ENCODE measurements at places on chromosomes 7 and 10. TPM values are rescaled to one million over a fixed set of nuclear protein-coding genes. Genes with fewer than 3 reads are reported as not detected.

Gene FAM131B
- total RNA-seq: 28.8 TPM

Gene SEMA3C
- 3.1 TPM for total RNA-seq

Gene GOLGA7B
- total RNA-seq: 0.14 TPM

Gene MOGAT3
- not detected for total RNA-seq

Gene NPSR1
- total RNA-seq: not detected

Gene DOCK1
- 57.8 TPM for total RNA-seq

Gene ADRB1
- total RNA-seq: 0.24 TPM

Gene LRRC17
- 3.1 TPM for total RNA-seq

Gene TEX47
- not detected for total RNA-seq

- no peak for DNase-seq
- peaks cover 4% of the 10 kb centered on the region for H3K36me3 ChIP-seq
- peak overlapping the region; percentile 63 for H3K27ac ChIP-seq
- H3K4me1 ChIP-seq: peaks cover 7% of the 10 kb centered on the region
These were observed 8.4 kb downstream of the SFRP5 start for GRCh38 chr10:97763411-97763810.

DNA sequence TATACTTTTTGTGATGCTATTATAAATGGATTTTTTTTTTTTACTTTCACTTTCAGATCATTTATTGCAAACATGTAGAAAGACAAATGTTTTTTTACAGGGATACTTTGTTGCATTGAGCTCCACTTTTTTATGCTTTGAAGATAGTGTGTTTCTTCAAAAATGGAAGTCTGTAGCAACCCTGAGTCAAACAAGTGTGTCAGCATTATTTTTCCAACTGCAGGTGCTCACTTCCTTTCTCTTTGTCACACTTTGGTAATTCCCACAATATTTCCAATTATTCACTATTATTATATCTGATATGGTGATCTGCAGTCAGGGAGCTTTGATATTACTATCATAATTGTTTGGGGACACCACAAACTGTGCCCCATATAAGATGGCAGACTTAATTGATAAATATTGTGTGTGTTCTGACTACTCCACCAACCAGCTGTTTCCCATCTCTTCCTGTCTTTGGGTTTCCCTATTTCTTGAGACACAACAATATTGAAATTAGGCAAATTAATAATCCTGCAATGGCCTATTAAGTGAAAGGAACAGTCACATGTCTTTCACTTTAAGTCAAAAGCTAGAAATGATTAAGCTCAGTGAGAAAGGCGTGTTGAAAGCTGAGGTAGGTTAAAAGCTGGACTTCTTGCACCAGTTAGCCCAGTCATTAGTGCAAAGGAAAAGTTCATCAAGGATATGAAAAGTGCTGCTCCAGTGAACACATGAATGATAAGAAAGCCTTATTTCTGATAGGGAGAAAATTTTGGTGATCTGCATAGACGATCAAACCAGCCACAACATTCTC is 231.3 kb upstream of the SH2B2 start:
- no peak overlapping the region for H3K4me3 ChIP-seq
- DNase-seq: no peak
- no peak overlapping the region for H3K27ac ChIP-seq
- H3K36me3 ChIP-seq: no peaks in the 10 kb centered on the region
- H3K4me1 ChIP-seq: no peaks in the 10 kb centered on the region
- H3K27me3 ChIP-seq: no peaks in the 10 kb centered on the region

GRCh38 chr7:66557214-66558200 is 71.2 kb upstream of the KCTD7 start:
- no peaks in the 10 kb centered on the region for H3K27me3 ChIP-seq
- DNase-seq: peak; percentile 88
- no peak overlapping the region for H3K4me3 ChIP-seq
- peaks cover 16% of the 10 kb centered on the region for H3K36me3 ChIP-seq
- H3K4me1 ChIP-seq: no peaks in the 10 kb centered on the region
- no peak overlapping the region for H3K27ac ChIP-seq

- H3K27ac ChIP-seq: no peak overlapping the region
- no peak overlapping the region for H3K4me3 ChIP-seq
- no peaks in the 10 kb centered on the region for H3K36me3 ChIP-seq
These were observed 4.0 kb downstream of the CLRN3 start for GRCh38 chr10:127888521-127889312.

GRCh38 chr7:70752794-70753241 is 379.1 kb upstream of the GALNT17 start:
- H3K36me3 ChIP-seq: no peaks in the 10 kb centered on the region
- H3K27me3 ChIP-seq: no peaks in the 10 kb centered on the region
- no peak for DNase-seq
- H3K4me3 ChIP-seq: no peak overlapping the region

- H3K36me3 ChIP-seq: no peaks in the 10 kb centered on the region
- DNase-seq: peak; percentile 74
- H3K27me3 ChIP-seq: no peaks in the 10 kb centered on the region
- no peak overlapping the region for H3K4me3 ChIP-seq
- H3K27ac ChIP-seq: no peak overlapping the region
These were observed 37.2 kb upstream of the PCBD1 start for GRCh38 chr10:70925377-70926225.

DNA sequence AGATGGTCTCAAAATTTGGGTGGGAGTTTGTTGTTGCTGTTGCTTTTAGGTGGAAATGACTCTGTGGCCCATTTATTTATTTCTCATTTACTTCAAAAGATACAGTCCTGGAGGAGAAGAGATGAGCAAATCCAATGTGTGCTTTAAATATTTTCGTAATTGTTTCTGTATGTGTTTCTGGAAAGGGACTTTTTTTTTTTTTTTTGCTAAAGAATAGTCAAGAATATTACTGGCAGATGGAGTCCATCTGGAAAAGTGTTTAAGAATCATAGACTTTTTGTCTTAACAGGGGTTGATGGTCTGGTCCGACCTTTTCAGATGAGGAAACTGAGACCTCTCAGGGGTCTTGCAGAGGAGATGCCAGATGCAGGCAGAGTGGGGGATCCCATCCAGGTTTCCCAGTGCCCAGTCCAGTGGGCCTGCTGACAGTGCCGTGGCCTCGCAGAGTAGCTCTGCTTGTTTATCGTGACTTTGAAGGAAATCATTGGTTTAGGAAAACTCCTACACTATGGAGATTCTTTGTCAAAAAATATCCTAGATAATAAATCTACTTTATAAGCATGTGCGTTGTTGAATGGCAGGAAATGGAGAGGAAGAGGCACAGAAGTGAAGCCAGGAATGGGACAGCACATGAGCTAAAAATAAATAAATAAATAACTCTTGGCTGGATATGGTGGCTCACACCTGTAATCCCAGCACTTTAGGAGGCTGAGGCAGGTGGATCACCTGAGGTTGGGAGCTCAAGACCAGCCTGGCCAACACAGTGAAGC is 164.3 kb upstream of the SVIL start:
- H3K4me1 ChIP-seq: no peaks in the 10 kb centered on the region
- no peak for DNase-seq
- H3K36me3 ChIP-seq: no peaks in the 10 kb centered on the region

- no peak overlapping the region for H3K4me3 ChIP-seq
- no peaks in the 10 kb centered on the region for H3K27me3 ChIP-seq
- no peak overlapping the region for H3K27ac ChIP-seq
- no peaks in the 10 kb centered on the region for H3K36me3 ChIP-seq
- DNase-seq: no peak
These were observed 30.0 kb downstream of the ELFN1 start for GRCh38 chr7:1700086-1700485.

- no peaks in the 10 kb centered on the region for H3K4me1 ChIP-seq
- H3K27me3 ChIP-seq: no peaks in the 10 kb centered on the region
- no peak overlapping the region for H3K27ac ChIP-seq
- DNase-seq: no peak
- no peak overlapping the region for H3K4me3 ChIP-seq
- no peaks in the 10 kb centered on the region for H3K36me3 ChIP-seq
These were observed 83.2 kb downstream of the AHCYL2 start for GRCh38 chr7:129308047-129308446.

- no peaks in the 10 kb centered on the region for H3K36me3 ChIP-seq
- H3K4me1 ChIP-seq: no peaks in the 10 kb centered on the region
- H3K27me3 ChIP-seq: no peaks in the 10 kb centered on the region
- no peak for DNase-seq
These were observed 136.0 kb downstream of the SRI start for GRCh38 chr7:88083883-88084282.

DNA sequence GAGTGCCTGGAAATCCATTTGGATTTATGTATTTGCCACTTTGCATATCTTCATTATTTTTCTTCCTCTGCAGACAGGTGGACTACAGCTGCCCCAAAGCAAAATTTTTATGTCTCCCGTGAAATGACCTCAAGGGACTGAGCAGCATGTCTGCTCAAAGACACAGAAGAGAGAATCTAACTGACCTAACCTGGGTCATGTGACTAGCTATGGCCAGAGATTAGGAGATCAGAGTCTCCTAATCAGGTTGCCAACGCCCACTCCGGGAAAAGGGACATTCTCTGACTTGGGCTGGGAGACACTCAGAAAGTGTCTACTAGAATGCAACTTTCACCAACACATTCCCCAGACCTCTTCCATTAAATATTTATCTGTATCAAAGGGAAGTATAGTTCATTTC is 2.5 kb upstream of the BAMBI start:
- no peak overlapping the region for H3K27ac ChIP-seq
- peaks cover 10% of the 10 kb centered on the region for H3K27me3 ChIP-seq
- no peak overlapping the region for H3K4me3 ChIP-seq
- H3K4me1 ChIP-seq: peaks cover 20% of the 10 kb centered on the region
- no peak for DNase-seq

GRCh38 chr7:138981332-138982203 is at the start of gene KIAA1549:
TSS of gene KIAA1549 (minus strand) at chr7:138981389. CDS start at chr7:138981269, 120 bp downstream.
- no peaks in the 10 kb centered on the region for H3K36me3 ChIP-seq

DNA sequence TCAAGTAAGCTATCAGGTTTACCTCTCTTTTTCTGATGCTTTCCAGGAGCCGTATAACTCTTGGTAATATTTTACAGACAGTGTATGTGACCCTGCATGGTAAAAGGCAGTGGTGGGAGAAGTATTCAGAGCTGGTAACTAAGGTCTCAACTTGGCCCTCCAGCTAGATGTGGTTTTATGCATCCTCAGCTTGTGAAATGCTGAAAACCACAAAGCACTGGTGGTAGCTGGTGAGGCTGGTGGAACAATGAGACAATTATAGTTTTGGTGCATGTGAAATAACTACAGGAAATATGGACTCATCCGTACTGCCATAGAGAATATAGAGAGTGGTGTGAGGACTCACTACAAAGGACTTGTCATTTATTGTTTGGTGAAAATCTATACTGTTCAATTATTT is 383.0 kb upstream of the PCDH15 start:
- no peak for DNase-seq
- no peaks in the 10 kb centered on the region for H3K27me3 ChIP-seq
- no peaks in the 10 kb centered on the region for H3K36me3 ChIP-seq
- H3K4me3 ChIP-seq: no peak overlapping the region

DNA sequence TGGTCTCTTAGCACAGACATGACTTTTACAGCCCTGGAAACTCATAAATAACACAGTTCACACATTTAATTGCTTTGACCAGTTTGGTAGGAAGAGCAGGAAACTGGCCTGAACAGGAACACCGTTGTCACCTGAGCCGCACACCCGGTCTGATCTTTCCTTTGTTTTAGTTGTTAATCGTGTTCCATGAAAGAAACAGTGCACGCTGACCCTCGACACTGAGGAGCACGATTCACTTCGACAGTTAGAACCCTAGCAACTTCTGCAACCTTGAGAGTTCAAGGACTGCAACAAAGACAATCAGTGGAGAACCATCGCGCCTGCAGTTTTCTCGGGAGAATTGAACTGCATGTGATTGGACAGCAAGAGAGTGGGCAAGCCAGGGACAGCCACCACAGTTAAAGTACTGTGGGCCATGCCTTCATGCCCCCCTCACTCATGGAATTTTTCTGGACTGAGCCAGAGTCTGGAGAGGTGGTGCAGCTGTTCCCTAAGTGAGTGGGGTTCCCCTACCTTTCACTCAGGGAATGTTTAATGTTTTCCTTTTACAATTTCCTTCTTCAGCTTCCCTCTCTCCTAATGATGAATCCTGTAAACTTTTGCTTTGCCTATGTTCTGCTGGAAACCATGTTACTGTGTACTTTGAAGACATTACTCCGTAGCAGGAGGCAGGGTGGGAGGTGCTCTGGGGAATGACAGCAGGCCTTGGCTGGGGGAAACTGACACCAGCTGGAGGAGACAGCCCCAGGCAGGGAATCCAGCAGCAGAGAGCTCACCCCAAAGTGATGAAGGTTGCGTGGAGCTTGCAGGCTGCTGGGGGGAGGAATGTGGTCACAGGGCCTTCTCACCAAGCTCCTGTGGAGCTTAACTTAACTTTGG is 198.7 kb downstream of the ZNF438 start:
- H3K4me1 ChIP-seq: peaks cover 8% of the 10 kb centered on the region
- no peaks in the 10 kb centered on the region for H3K27me3 ChIP-seq
- DNase-seq: no peak
- H3K36me3 ChIP-seq: no peaks in the 10 kb centered on the region
- no peak overlapping the region for H3K27ac ChIP-seq
- H3K4me3 ChIP-seq: no peak overlapping the region

DNA sequence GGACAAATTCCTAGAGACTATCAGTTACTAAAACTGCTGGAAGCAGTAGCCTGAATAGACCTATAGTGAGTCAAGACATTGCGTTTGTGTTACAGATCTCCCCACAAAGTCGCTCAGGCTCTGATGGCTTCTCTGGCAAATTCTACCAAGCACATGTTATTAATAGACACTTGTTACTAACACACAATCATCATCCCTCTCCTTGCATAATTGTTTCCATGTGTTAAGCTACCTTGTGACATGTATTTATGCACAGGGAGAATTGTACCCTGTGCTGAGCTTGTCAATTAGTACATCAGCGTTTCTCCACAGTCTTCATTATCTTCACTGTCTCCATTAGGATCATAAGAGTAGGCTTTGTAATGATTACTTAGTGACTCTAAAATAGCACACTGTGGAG is 31.2 kb downstream of the DYNC2I1 start:
- no peaks in the 10 kb centered on the region for H3K4me1 ChIP-seq
- no peak for DNase-seq
- H3K36me3 ChIP-seq: peaks cover 3% of the 10 kb centered on the region

DNA sequence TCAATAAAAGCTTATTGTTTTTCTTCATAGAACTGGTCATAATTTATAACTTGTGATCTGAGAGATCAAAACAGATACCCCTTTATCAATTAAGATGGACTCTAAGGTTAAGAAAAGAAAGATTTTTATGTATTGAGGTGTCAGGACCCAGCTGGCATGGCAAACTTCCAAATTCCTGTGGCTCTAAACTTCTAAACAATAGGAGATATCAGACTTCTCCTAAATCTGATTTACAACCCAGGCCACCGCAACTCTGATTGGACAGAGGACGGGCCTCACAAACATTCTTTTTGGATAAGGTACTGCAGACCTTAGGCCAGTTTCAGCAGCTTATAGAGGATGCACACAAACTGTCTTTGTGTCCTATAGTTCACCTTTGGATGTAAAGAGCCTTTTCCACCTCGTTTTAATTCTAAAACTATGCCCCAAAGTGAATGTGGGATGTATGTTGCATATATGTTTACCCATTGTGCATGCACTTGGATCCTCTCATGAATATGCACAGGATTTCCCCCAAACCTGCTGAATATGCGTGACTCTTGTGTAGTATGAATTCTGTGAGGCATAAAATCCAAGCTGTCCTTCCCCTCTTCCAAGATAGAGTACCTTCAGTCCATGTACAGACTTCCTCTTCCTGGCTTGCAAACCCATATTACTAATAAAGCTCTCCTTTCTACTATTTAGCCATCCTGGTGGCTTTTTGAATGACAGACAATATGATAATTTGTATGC is 69.0 kb downstream of the ELMO1 start:
- H3K27me3 ChIP-seq: no peaks in the 10 kb centered on the region
- peaks cover 7% of the 10 kb centered on the region for H3K36me3 ChIP-seq
- H3K27ac ChIP-seq: no peak overlapping the region
- DNase-seq: no peak
- H3K4me3 ChIP-seq: no peak overlapping the region

GRCh38 chr7:141700848-141701371 is 1.1 kb downstream of the DENND11 start:
- H3K36me3 ChIP-seq: no peaks in the 10 kb centered on the region
- DNase-seq: peak; percentile 65
- H3K4me1 ChIP-seq: peaks cover 44% of the 10 kb centered on the region

All from GM23338 (cell line).